Posterior vena cava (tissue), 2 donors: ENCODE measurements at places on chromosomes 13 and 19. TPM values are rescaled to one million over a fixed set of nuclear protein-coding genes. Genes with fewer than 3 reads are reported as not detected.

GRCh38 chr13:48094404-48094780 is 512 bp downstream of the MED4 start:
- DNase-seq, result no peak

DNA sequence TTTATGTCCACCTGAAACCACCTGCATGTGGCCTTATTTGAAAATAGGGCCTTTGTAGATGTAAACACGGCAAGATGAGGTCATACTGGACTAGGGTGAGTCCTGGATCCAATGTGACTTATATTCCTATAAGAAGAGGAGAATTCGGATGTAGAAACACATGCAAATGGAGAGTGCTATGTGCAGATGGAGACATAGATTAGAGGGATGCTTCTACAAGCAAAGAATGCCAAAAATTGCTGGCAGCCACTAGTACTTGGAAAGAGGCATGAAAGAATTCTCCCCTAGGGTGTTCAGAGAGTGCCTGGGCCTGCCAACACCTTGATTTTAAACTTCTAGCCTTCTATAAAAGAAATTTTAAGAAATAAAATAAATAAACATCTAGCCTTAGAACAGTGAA is 226.1 kb downstream of the RFC3 start:
- no peak for DNase-seq

- no peak for DNase-seq
Observed at GRCh38 chr13:48235341-48236135, 2.5 kb downstream of the ITM2B start.

- no peak for DNase-seq
Observed at GRCh38 chr13:98044301-98044700, 90.8 kb downstream of the IPO5 start.

- DNase-seq, result no peak
Observed at GRCh38 chr13:27372896-27373295, 51.5 kb upstream of the GTF3A start.

- DNase-seq, result no peak
Observed at GRCh38 chr19:45801603-45802175, 9.0 kb upstream of the DMWD start.

The NLRP11 gene
- not detected for total RNA-seq

The LILRA5 gene
- 6.2 TPM for total RNA-seq

The CEACAM1 gene
- total RNA-seq, result 3.0 TPM

The FGF22 gene
- total RNA-seq, result not detected
